ENCODE measurements at places on chromosomes 7 and 10.
A peak's percentile ranks its signal among the peaks of the same experiment; 100 is the strongest.

- DNase-seq: no peak
Measured at GRCh38 chr10:111967116-111967515, 216.4 kb downstream of the GPAM start.

GRCh38 chr10:72509206-72509799, 116.6 kb downstream of the MICU1 start:
- peak; percentile 15 for DNase-seq

- no peak for DNase-seq
Measured at GRCh38 chr7:95569720-95570119, 26.6 kb downstream of the PDK4 start.

GRCh38 chr7:92460109-92460508, 12.8 kb downstream of the GATAD1 start:
- DNase-seq: no peak

DNA sequence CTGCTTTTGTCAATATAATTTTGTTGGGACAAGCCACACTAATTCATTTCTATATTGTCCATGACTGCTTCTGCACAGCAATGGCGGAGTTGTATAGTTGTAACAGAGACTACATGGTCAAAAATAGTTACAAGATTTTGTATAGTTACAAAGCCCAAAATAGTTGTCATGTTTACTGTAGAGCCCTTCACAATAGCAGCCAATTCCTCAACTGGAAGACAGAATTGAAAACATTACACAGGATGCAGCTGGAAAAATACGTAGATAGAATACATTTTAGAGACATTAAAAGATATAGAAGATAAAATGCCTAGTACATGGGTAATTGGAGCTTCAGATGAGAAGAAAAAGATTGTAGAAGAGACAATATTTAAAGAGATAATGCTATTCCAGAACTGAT, 156.4 kb upstream of the FEZF1 start:
- DNase-seq: no peak

GRCh38 chr10:84296091-84296981, 32.1 kb upstream of the CCSER2 start:
- DNase-seq: peak; percentile 75

DNA sequence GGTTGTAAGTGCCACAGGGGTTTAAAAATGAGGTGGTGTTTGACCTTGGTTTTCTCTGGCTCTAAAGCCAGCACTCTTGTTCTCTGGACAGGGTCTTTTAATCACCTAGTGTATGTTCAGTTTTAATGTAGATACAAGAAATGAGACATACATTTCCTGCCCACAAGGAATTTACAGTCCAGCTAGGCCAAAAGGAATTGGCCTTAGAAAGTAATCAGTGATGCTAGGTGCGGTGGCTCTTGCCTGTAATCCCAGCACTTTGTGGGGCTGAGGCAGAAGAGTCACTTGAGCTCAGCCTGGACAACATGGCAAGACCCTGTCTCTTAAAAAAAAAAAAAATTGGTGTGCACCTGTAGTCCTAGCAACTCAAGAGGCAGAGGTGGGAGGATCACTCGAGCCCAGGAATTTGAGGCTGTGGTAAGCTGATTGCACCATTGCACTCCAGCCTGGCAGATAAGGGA, 100.2 kb downstream of the LRMDA start:
- no peak for DNase-seq

GRCh38 chr10:103916254-103916653, 1.7 kb downstream of the STN1 start:
- no peak for DNase-seq

DNA sequence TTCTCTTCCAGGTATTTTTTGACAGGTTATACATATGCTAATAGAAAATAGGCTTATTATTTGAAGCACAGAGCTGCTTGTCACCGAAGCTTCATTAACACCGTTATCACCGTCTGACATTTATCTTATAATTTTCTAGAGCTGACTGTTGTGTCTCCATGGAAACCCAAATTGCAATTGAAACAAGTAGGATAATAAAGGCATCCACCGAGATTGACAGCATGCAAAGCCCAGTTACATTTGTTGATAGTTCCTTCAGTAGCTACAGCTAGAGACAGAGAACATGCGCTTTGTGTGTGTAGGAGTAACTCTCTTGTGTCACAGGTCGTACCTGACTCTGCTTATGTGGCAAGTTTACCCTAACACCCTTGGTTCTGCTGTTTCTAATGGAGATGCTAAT, 135.6 kb downstream of the CELF2 start:
- no peak for DNase-seq

DNA sequence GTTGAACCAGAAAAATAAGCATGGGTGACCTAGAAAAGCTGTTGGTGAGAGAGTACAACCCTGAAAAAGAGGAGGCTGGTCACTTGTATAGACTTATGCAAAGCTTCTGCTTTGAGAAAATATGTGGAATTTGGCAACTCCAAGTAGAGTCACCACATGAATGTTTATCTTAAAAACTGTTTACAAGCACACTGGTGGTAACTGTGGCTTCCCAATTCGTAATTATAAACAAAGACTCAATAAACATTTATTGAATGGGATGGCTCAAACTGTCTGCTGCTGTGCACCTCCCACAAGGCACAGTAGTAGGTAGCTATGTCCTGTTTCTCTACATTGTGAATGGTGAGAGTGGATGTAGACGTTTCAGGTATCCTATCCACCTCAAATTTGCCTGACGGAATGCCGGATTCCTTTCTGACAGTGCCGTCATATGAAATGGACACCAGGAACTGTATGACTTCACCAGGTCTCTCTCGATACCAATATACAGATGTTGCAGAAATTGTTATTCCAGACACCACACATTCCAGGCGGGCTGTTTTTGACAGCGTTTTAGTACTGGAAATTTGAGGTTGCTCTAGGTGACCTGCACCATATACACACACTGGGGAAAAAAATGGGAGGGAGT, 43.4 kb upstream of the TARP start:
- no peak for DNase-seq

DNA sequence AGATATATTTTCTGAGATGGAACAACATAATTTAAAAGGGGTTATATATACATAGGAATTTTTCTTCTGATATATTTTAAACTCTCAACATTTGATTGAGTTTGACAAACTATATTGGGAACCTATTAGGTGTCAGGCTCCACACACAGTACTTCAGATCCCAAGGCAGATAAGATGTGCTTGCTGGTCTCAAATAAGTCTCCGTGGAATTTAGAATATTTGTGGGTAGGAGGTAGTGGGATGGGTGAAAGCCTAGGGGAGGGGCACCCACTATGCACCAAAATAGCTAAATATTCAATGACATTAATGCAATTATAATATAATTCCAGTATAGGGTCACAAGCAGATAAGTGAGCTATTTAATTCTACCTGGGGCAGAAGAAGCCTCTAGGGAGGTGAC, 81.5 kb downstream of the ARL4A start:
- DNase-seq: no peak

Measured in fibroblast of skin of scalp (primary cell).